Calu3 (cell line): ENCODE measurements at places on chromosomes 2 and 18.

- no peaks in the 10 kb centered on the region for H3K36me3 ChIP-seq
- H3K27ac ChIP-seq: no peak overlapping the region
- H3K4me1 ChIP-seq: peaks cover 10% of the 10 kb centered on the region
- DNase-seq: no peak
- no peak overlapping the region for H3K4me3 ChIP-seq
Observed at GRCh38 chr18:3405713-3406112, 44.3 kb upstream of the TGIF1 start.

GRCh38 chr2:9462313-9462712 is 12.0 kb upstream of the IAH1 start:
- no peak for DNase-seq
- H3K27me3 ChIP-seq: no peaks in the 10 kb centered on the region
- H3K27ac ChIP-seq: no peak overlapping the region
- H3K4me1 ChIP-seq: no peaks in the 10 kb centered on the region
- H3K4me3 ChIP-seq: no peak overlapping the region

GRCh38 chr2:135183822-135184221 is 131.7 kb downstream of the RAB3GAP1 start:
- H3K36me3 ChIP-seq: peaks cover 8% of the 10 kb centered on the region
- no peaks in the 10 kb centered on the region for H3K27me3 ChIP-seq
- no peaks in the 10 kb centered on the region for H3K4me1 ChIP-seq
- no peak overlapping the region for H3K4me3 ChIP-seq

GRCh38 chr2:238203973-238204683 is 633 bp upstream of the ILKAP start:
- H3K27me3 ChIP-seq: no peaks in the 10 kb centered on the region
- H3K4me1 ChIP-seq: peaks cover 11% of the 10 kb centered on the region
- H3K4me3 ChIP-seq: peak overlapping the region; percentile 57
- DNase-seq: no peak

GRCh38 chr2:33168922-33169321 is 222.2 kb downstream of the LTBP1 start:
- DNase-seq: no peak
- no peak overlapping the region for H3K4me3 ChIP-seq
- no peak overlapping the region for H3K27ac ChIP-seq

GRCh38 chr2:148582679-148583511 is 61.7 kb upstream of the EPC2 start:
- no peaks in the 10 kb centered on the region for H3K36me3 ChIP-seq
- DNase-seq: no peak
- peaks cover 9% of the 10 kb centered on the region for H3K4me1 ChIP-seq
- H3K27ac ChIP-seq: no peak overlapping the region
- H3K4me3 ChIP-seq: no peak overlapping the region
- H3K27me3 ChIP-seq: peaks cover 21% of the 10 kb centered on the region

- no peak overlapping the region for H3K4me3 ChIP-seq
- H3K36me3 ChIP-seq: no peaks in the 10 kb centered on the region
- peaks cover 11% of the 10 kb centered on the region for H3K4me1 ChIP-seq
- peak overlapping the region; percentile 43 for H3K27ac ChIP-seq
- no peaks in the 10 kb centered on the region for H3K27me3 ChIP-seq
Observed at GRCh38 chr18:35049111-35050027, 8.2 kb downstream of the MAPRE2 start.

DNA sequence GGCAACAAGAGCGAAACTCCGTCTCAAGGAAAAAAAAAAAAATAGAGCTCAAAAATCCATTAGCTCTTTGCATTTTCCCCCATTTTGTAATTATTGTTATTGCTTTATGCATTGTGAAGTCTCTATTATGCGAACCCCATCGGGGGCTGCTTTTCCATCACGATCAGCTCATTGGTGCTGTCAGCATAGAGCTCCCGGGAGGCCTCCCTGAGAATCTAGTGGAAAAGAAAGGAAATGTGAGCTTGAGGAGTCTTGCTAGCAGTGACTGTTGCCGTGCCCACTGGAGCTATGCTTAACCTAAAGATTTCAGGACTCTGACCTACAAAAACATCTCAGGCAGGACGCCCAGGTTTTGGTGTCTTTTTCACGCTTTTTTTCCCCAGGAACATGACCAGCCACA is 102.6 kb upstream of the NDUFV2 start:
- H3K27me3 ChIP-seq: no peaks in the 10 kb centered on the region
- DNase-seq: no peak
- H3K36me3 ChIP-seq: peaks cover 10% of the 10 kb centered on the region
